ENCODE measurements at places on chromosomes 3 and 15. TPM values are rescaled to one million over a fixed set of nuclear protein-coding genes. Genes with fewer than 3 reads are reported as not detected.

The CHP1 gene
- 46.1 TPM for total RNA-seq

The KCNH8 gene
- total RNA-seq = not detected

The TM4SF1 gene
- total RNA-seq = 140 TPM

The SLC12A6 gene
- 2.4 TPM for total RNA-seq

The STRA6 gene
- 0.18 TPM for total RNA-seq

The NR1I2 gene
- total RNA-seq = 0.08 TPM

The ZDHHC19 gene
- total RNA-seq = not detected
